ENCODE measurements at places on chromosomes 16 and 17.

DNA sequence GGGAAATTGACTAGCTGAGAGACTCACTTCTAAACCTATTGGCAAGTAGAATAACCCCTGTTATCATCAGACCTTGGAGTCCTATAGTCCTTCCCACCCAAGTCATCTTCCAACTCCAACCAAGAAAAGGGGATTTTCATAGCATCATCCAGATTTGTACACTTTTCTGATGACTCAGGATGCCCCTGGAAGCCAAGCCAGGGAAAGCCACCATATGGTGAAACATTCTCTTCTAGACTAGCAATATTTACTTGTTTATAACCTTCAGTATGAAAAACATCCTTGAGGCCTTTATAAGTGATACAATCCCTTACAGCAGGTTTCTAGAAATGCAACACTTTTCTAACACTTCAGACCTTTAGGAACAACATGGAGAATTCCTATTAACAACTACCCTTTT, 618.8 kb upstream of the CDH11 start:
- no peak for DNase-seq

GRCh38 chr17:37833237-37833859, 88.5 kb upstream of the HNF1B start:
- peak; percentile 38 for DNase-seq

DNA sequence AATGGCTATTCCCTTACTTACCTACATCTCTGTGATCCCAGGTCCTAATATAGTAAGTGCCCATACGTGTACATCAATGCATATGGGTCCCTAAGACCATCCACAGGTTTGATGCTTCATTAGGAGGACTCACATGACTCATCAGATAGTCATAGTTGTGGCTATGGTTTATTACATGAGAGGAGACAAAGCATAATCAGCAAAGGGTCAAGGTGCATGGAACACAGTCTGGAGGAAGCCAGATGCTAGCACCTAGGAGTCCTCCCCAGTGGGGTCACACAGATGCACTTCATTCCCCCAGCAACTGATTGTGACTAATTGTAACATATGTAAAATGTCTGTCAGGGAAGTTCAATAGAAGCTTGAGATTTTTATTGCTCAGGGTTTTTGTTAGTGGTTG, 42.8 kb downstream of the PHKB start:
- no peak for DNase-seq

GRCh38 chr17:8781776-8782175, 17.4 kb downstream of the MFSD6L start:
- DNase-seq: no peak

GRCh38 chr16:578870-579405, 9.2 kb downstream of the PIGQ start:
- peak; percentile 65 for DNase-seq

DNA sequence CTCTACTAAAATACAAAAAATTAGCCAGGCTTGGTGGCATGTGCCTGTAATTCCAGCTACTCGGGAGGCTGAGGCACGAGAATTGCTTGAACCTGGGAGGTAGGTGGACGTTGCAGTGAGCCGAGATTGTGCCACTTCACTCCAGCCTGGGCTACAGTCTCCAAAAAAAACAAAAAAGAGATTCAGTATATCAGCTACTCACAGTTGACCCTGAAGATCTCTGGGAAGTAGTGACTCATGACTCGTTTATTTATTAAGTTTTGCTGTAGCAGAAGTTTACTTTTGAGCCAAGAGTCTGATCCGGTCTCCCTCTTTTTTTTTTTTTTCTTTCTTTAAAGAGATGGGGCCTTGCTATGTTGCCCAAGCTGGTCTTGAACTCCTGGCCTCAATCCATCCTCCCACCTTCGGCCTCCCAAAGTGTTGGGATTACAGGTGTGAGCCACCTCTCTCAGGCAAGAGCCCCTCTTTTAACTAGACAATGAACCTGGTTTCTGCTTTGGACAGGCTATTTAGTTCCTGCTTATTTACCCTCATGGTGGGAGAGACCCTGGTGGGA, 4.4 kb downstream of the MVP start:
- DNase-seq: no peak

DNA sequence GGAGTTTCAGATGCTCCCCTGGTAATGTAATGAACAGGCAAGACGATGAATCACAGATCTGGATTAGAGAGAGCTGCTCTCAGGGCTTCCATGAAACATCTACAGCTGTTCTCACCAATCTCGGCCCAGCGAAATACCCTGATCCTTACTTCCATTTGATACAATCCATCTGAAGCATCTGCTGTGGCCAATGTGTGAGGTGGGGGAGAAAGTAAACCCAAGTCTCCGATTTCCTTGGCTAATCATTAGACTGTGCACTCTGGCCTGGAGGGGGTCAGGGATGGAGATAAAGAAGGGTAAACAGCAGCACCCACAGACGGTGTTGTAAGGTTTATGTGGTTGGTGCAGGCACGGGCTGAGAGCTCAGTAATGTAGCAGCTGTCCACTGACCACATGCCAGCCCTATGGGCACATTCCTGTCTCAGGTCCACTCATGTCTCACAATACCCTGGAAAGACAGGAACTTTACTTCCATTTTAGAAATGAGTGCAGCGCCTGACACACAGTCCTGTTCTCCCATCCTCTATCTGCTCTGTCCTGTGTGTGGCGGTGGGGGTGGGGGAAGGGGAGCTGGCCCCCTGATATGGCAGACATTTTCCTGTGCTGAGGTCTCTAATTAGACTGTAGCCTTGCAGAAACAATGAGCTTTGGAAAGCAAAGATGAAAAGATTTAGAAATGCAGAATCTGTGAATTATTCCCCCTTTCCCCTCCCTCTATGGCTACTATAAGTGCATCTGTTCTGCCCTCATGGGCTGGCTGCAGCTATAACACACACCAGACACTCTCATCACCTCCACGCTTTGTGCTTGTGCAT, 48.3 kb upstream of the ERN1 start:
- DNase-seq: no peak

GRCh38 chr17:43846963-43847371, at the start of gene CD300LG:
Gene CD300LG (plus strand): TSS chr17:43847176. CDS start chr17:43847217, 41 bp downstream.
- DNase-seq: no peak

- DNase-seq: no peak
Observed at GRCh38 chr17:72258711-72259110, 137.9 kb downstream of the SOX9 start.

GRCh38 chr16:27202923-27203506, 311 bp upstream of the KDM8 start:
- peak; percentile 92 for DNase-seq

DNA sequence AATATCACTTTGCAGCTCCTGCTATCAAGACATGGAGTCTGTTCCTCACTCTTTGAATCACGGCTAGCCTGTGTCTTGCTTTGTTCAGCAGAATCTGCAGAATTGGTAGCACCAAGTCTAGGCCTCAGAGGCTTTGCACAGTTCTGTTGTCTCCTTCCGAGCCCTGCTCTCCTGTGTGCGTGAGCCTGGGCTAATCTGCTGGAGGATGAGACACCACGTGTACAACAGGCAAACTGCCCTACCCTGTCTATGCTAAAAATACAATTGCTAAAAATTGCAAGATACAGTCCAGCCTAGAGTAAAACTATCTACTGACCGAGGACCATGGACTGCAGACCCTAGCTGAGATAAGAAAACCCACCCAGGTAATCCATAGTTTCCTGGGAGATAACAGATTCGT, 484.7 kb downstream of the NPIPA7 start:
- no peak for DNase-seq

DNA sequence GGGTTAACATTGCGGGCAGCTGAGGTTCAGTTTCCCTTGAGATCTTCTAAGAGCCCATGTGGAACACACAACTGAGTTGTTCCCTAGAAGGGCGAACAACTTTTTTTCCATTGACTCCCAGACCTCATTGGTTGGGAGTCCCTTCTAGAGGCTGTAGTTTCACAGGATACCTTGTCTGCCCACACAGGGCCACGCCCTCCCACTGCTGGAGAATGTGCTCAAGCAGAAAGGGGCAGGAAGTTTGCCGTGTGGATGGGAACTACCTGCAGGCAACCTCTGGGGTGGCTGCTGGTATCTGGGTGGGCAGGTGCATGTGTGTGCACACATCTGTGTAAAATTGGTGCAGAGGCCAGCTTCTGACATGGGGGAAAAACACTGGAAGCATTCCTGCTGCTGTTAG, 178.8 kb upstream of the PSMD7 start:
- no peak for DNase-seq

- peak; percentile 29 for DNase-seq
Observed at GRCh38 chr17:35795007-35795870, at the start of gene MMP28. Gene MMP28 (minus strand): TSS chr17:35795641. CDS start chr17:35795377, 264 bp downstream.

GRCh38 chr16:88509749-88510069, 56.6 kb downstream of the ZFPM1 start:
- no peak for DNase-seq

DNA sequence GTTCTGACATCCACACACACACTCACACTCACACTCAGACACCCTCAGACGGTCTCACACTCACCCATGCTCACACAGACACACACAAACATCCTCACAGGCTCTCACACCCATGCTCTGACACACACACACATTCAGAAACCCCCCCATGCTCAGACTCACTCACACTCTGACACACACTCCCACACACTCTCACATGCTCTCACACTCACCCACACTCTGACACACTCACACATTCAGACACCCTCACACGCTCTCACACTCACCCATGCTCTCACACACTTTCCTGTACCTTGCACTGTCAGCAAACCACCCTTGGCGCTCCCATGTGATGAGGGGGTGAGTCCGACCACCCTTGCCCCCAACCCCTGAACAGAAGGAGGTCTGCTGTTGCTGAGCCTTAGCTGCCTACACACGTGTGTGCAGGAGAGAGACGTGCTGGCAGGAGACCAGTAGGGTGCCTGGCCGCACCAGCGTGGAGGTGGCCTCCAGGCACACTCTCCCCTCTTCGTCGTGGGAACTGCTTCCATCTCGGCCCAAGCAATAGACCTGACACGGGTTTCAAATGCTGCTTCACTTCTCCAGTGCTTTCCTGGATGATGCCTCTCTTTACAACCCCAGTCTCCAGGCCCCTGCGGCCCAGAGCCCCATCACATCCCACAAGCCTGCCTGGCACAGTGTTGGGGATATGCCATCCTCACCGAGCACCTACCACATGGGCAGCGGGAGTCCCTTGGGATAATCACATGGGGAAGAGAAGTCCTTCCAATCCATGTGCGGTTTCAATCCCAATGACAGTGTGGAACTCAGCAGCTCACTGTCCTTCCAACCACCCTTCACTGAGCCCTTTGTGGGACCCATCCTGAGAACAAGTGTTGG, 267.8 kb upstream of the FOXF1 start:
- DNase-seq: no peak

DNA sequence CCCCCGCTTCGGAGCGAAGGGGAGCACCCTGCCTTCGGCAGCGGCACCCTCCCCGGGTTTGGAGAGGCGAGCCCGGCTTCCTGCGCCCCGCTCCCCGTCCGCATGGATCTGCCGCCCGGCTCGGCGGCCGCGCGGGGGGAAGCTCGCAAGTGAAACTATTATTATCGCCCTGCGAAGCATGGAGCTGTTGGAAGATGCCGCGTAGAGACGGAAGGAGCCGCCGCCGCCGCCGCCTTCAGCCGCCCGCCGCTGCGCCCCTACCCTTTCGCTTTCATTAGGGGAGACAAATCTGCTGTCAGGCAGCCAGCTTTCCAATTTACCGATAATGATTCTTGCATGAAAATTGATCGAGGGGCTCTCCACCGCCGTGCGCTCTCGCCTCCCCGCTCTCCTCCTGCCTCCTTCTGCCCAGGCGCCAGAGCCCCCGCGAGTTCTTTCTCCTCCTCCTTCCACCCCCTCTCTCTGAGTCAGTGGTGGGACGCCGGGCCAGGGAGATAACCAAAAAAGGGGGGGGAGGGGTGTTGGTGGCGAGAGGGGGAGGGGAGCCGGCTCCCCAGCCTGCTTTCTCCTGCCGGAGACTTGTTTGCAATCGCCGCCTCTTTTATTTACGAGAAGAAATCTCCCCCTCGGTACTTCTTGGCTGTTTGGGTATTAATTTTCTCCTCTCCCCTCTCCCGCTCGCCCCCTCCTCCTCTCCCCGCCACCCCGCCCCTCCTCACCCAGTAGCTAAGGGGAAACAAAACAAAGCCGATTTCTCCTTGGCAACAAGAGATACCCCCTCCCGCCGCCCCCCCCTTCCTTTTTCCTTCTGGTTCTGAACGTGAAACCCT, 58.0 kb upstream of the GSE1 start:
- DNase-seq: peak; percentile 68

- no peak for DNase-seq
Observed at GRCh38 chr17:70021726-70022125, 53.3 kb upstream of the KCNJ16 start.

DNA sequence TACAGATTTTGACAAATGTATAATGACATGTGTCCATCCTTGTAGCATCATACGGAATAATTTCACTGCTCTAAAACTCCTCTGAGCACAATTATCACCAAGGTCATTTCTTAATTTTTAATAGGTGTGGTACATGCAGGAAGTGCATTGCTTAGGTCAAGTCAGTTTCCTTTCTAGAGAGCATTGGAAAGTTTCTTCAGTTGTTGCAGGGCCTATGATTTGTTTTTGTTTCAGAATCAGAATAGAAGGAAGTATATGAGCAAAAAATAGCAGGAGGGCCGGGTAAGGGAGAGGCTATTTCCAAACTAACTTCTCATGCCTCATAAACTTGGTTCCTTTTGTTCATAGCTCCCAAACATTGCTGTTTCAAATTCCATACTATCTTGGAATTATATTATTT, 24.0 kb upstream of the SLFN5 start:
- no peak for DNase-seq

DNA sequence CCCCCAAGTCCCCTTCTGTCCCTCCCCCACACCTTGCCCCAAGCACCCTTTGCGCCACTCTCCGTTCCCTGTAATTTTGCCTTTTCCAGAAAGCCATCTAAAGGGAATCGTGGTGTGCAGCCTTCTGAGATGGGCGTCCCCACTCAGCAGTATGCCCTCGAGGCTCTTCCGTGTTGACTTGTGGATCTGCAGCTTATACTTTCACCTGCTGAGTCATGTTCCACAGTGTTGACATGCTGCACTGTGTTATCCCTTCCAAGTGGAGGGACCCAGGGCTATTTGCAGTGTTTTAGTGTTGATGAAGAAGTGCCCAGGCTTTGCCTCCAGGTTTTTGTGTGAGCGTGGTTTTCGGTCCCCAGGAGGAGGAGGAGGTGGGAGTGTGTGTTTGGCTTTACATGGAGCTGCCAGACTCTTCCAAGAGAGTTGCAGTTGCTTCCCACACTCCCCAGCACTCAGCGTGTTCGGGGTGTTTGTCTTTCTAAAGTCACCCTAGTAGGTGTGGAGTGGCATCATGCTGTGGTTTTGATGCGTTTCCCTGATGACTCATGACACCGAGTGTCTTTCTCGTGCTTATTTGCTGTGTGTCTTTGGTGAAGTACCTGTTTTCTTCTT, 32.1 kb upstream of the JPT2 start:
- DNase-seq: peak; percentile 57

- DNase-seq: no peak
Observed at GRCh38 chr17:65018610-65019316, 37.8 kb downstream of the GNA13 start.

GRCh38 chr16:53159781-53160436, 105.1 kb downstream of the CHD9 start:
- peak; percentile 29 for DNase-seq

GRCh38 chr16:12176051-12176450, 199.5 kb downstream of the SNX29 start:
- DNase-seq: no peak
